NCI-H510A (cell line): ENCODE measurements at places on chromosomes 6 and 20.

DNA sequence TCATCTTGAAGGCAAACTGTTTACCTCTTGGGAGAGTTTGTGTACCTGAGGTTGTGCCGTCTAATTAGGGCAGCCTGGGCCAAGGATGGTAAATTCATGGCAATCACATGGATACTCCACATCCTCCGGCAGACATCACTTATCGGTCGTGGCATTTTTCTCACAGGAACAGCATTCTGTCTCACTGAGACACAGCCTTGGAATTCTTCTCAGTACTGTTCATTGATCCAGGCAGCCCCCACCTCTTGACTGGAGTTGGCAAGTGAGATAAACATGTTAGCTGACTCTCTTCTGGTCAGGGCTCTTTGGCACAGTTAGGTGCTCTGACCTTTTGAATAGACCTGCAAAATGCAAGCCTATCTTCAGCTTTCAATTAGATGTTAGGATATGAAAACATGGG is 511.4 kb upstream of the FLRT3 start:
- no peak for DNase-seq

GRCh38 chr6:82875573-82876185 is 190.0 kb downstream of the UBE3D start:
- DNase-seq = no peak

DNA sequence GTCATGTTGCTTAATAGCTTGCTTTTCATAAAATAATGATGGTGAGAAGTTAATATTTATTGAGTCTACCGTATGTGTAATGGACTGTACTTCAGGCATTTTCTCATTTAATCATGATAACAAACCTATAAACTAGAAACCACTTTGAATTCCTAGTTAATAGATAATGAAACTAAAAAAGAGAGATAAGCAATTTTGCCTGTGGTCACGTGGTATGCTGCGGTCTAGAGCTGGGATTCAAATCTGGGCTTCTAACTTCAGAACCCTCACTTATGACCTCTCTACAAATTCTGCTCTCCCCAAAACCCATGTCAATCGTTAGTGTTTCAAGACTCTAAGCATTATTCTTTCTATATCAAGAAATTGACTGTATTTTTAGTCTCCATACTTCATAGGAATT is 700.7 kb downstream of the PRKN start:
- no peak for DNase-seq

DNA sequence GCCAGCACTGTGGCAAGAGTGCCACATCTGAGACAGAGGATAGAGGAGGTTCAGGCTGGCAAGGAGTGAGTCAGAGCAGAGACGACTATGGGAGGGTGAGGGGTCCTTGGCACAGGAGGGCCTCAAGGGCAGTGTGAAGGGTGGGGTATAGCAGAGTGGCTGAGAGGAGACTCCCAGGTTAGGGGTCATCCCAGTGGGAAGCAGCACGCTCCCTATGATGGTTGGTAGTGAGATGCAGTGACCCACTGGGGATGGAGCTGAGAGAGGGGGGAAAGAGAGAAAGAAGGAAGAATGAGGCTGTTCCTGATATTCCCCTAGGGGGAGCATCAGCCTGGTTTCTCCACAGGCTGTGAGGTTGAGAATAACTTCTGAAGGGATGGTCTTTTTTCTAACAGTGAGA is 97.3 kb downstream of the INSM1 start:
- no peak for DNase-seq

GRCh38 chr6:19472850-19473249 is 364.3 kb upstream of the ID4 start:
- no peak for DNase-seq

DNA sequence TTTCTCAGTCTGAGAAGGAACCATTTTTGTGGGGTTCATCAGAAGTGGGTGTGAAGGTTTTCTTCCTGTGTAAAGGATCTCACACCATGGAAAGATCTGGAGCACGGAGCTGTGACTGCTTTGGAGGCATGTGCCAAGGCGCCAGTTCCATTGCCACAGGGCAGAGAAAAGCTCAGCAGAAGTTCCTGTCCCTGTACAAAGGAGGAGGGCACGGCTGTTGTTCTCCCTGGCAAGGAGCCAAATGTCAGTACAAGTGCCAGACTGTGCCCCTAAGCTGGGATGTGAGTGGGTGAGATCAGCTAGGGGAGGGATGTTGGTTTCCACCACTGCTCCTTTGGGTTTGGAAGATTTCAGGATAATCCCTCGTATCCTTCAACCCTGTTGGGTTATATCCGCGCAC is 117.3 kb downstream of the CRYBG1 start:
- DNase-seq = peak; percentile 14

DNA sequence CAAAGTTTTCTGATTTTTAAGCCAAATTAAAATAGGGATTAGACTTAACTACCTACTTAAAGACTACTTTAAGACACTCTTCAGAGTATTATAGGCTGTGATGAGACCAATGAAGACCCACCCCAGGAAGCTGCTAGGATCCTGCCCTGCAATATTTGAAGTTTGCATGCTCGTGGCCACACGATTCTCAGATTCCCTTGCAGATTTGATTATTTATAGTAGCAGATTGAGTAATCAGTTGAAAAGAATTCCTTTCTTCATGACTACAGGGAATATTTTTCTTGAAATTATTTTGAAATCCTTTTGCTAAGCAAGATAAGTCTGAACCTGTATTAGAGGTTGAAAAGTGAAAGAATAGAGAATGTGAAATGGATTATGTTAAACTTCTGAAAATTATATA is 122.3 kb downstream of the B3GAT2 start:
- DNase-seq = no peak

DNA sequence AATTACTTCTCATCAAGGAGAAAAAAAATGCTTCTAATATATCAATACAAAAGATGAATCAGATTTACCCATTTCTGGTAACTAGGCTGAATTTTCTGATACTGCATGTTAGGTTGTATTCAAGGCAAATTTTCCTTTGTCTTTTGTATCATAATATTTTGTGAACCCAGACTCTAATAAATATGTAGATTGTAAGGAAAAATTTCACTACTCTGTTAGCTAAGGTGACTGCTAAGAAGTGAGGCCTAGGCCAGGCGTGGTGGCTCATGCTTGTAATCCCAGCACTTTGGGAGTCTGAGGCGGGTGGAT is 12.7 kb downstream of the TP53INP2 start:
- DNase-seq = no peak

GRCh38 chr6:169622618-169623017 is 79.2 kb downstream of the WDR27 start:
- no peak for DNase-seq

DNA sequence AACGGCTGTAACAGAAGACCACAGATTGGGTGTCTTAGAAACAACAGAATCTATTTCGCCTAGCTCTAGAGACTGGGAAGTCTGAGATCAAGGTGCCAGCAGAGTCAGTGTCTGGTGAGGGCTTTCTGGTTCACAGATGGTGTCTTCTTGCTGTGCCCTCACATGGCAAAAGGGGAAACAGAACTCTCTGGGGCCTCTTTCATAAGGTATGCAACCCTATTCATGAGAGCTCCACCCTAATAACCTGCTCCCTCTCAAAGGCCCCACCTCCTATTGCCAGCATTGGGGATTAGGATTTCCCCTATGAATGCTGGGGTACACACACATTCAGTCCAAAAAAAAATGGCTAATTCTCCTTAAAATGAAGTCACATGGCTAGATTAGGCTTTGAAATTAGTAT is 10.0 kb downstream of the TXNDC5 start:
- no peak for DNase-seq

DNA sequence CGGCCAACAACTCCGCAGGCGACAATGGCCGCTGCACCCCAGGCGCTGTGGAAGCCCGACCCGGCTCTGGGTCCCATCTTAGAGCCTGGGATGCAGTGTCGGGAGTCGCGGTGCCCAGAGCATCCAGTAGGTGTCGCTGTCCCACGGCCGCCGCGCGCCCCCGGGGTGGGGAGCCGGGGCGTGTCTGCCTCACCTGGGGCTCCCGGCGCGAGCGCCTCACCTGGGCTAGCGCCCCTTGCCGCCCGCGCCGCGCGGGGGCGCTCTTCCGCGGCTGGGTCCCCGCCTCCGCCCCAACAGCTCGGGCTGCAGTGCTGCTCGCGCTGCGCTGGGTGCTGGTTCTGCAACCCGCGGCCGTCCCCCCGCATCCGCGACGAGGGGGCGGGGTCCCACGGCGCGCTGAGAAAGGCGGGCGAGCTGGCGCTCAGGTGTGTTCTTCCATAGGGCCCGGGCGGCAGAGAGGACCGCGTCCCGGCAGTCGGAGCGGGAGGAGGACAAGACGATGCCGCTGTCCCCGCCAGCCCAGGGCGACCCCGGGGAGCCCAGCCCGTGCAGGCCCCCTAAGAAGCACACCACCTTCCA is at the start of gene CRYBG1:
TSS of gene CRYBG1 (plus strand) at position 308 of the 579 bp plus-strand sequence. CDS start at position 500, 192 bp downstream.
- peak; percentile 89 for DNase-seq

- DNase-seq = no peak
Observed at GRCh38 chr6:73854998-73855718, 159.2 kb downstream of the CD109 start.

DNA sequence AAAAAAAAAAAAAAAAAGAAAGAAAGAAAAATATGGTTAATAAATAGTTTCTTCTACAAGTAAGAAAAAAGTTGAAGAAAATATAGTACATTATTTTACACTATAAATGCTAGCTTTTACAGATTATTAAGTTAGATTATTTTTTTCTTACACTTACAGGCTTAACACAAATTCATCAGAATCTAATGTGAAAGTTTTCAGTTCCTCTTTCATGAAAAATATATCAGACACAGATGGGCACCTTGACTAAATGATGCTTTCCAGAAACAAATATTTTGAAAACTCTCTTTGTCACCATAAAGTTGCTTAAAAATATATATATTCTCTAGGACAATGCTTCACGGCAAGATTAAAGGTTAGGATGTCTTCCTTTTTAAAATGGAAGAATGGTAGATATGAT is 321.8 kb upstream of the HSF2 start:
- no peak for DNase-seq

GRCh38 chr6:170307080-170307545 is 555 bp downstream of the FAM120B start:
- DNase-seq = no peak

- DNase-seq = no peak
Observed at GRCh38 chr6:159815410-159815809, 15.3 kb downstream of the PNLDC1 start.

- no peak for DNase-seq
Observed at GRCh38 chr6:2771079-2771478, 5.9 kb downstream of the WRNIP1 start.

DNA sequence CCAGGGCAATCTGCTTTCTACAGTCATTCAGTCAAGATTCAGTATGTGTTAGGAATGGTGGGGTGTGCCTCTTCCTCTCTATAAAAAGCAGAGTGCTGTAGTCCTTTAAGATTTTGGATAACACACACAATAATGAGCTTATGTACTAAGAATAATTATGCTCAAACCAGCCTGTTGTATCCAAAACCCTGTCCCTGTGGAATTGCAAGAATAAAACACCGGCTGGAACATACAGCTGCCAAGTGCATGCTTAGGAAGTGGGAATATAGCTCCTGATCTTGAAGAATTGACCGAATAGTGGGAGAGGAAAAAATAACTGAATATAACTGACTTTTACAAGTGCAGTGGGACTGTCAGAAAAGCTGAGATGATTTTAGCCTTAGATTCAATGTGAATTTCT is 979 bp upstream of the MOCS1 start:
- no peak for DNase-seq

DNA sequence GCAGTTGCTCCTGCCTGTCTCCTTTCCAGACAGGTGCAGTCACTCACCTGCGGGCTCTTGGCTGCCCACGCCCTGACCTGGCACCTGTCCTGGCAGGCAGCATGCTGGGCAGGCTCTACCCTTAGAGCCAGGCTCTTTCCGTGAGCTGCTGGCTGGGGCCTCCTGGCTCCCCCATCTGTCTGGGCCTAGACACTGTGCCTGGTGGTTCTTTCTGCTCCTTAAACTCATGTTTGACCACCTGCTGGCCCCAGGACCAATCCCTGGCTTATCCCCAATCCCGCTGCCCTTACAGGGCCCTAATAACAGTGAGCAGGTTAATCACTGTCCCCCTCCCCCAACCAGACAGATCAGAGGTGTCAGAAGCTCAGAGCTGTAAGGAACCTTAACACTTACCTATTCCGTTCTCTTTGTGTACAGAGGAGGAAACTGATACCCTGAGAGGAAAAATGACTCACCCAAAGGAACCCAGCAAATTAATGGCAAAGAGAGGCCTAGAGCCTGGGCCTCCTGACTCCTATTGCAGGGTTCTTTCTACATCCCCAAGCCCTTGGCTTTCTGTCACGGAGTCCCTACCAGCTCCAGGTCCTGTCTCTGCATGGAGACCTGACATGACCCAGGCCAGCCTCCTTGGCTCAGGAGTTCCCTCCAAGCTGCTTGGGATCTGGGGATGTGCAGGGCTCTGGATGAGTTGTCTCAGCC is 54.7 kb downstream of the RAB44 start:
- peak; percentile 61 for DNase-seq

DNA sequence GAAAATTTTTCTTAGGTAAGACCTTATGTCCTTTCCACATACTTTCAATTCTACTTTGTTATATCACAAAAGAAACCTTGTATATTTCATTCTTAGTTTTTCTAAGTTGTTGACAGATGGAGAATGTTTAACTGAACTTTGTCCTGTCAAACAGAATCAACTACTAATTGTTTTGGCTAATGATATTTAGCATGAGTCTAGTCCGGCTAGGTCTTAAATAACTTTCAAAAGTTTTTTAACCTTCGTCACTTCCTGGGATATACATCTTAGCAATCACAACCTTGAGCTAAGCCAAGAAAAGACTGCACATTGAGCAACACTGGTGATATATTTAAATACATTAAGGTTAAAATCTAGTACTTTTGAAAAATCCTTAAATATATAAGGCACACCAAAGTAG is 62.9 kb upstream of the RUNX2 start:
- DNase-seq = no peak

- no peak for DNase-seq
Observed at GRCh38 chr20:1535420-1536175, 21.9 kb downstream of the SIRPD start.

DNA sequence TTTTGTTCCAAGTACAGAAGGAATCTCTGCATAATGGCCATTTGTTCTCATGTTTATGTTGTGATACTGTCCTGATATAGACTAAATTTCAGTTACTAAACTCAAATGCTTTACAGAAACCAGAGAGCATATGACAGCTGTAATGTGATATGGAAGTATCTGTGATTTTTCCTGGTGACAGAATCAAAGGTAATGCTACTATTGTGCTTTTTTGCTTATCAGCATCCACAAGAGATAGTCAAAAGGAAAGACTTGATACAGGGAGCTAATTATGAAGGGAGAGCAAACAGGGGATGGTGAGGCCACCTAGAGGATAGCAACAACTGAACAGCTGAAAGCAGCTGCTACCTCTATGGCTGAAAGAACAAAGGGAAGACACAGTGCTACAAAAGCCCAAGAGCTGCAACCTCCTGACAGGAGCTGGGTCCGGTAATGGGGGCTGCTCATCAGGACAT is 181.4 kb downstream of the PHF3 start:
- DNase-seq = no peak

GRCh38 chr6:5701174-5701573 is 305.6 kb downstream of the NRN1 start:
- no peak for DNase-seq

DNA sequence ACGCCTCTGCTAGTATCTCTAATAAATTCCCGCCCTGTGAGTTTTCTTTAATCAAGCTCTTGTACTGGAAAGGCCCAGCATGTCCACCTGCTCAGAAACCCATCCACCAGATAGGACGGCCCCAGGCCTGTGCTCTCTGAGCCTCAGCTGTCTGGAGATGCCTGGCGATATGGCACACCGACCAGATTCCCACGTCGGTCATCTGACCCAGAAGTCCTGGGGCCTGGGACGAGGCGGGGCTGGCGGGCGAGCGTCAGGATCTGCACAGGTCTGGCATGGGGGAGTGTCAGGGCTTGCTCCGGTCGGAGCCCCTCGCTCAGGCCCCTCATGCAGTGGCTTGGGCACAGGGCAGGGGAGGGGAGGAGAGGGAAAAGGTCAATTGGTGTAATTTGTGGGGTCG is 10.2 kb downstream of the RNASET2 start:
- DNase-seq = no peak
